Mesendoderm (in vitro differentiated cells): ENCODE measurements at places on chromosomes 16 and 17.
A peak's percentile ranks its signal among the peaks of the same experiment; 100 is the strongest.

DNA sequence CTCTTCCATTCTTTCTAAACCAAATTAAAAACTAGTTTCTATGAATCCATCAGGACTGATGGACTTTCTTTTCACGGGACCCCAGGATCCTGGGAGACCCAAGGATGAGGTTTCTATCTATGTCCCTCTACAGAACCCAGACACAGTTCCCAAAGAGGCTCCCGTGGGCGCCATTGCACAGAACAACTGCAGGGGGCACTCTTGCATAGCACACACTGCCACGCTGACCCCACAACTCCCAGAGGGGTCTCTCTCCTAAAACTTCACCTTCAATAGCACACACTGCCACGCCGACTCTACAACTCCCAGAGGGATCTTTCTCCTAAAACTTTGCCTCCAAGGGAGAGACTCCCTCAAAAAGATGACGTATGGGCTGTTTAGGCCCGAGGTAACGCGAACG is 9.0 kb downstream of the ABR start:
- no peaks in the 10 kb centered on the region for H3K4me1 ChIP-seq
- DNase-seq, result no peak
- H3K27me3 ChIP-seq, result no peaks in the 10 kb centered on the region
- H3K36me3 ChIP-seq, result no peaks in the 10 kb centered on the region

GRCh38 chr17:6255322-6255721 is 179.6 kb downstream of the AIPL1 start:
- H3K27me3 ChIP-seq, result no peaks in the 10 kb centered on the region
- no peak overlapping the region for H3K4me3 ChIP-seq
- H3K36me3 ChIP-seq, result no peaks in the 10 kb centered on the region
- DNase-seq, result no peak
- H3K27ac ChIP-seq, result no peak overlapping the region
- peaks cover 3% of the 10 kb centered on the region for H3K4me1 ChIP-seq

DNA sequence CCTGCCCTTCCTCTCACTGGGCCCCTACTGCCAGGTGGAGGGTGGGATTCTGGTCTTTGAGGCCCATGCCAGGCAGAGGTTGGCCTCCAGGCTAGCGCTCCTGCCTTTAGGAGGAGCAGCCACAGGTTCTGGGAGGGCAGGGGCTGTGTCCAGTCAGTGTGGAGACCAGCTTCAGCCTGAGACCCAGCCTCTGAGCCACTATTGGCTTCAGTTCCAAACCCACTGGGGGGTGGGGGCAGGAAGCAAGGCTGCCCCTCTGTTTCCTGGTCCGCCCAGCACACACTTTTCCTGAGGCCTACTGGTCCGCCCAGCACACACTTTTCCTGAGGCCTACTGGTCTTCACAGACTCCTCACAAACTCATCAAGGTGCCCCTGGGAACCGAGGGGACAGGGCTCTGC is 16.4 kb downstream of the SLC5A10 start:
- no peak overlapping the region for H3K27ac ChIP-seq
- H3K4me3 ChIP-seq, result no peak overlapping the region
- peaks cover 3% of the 10 kb centered on the region for H3K36me3 ChIP-seq
- H3K27me3 ChIP-seq, result no peaks in the 10 kb centered on the region

DNA sequence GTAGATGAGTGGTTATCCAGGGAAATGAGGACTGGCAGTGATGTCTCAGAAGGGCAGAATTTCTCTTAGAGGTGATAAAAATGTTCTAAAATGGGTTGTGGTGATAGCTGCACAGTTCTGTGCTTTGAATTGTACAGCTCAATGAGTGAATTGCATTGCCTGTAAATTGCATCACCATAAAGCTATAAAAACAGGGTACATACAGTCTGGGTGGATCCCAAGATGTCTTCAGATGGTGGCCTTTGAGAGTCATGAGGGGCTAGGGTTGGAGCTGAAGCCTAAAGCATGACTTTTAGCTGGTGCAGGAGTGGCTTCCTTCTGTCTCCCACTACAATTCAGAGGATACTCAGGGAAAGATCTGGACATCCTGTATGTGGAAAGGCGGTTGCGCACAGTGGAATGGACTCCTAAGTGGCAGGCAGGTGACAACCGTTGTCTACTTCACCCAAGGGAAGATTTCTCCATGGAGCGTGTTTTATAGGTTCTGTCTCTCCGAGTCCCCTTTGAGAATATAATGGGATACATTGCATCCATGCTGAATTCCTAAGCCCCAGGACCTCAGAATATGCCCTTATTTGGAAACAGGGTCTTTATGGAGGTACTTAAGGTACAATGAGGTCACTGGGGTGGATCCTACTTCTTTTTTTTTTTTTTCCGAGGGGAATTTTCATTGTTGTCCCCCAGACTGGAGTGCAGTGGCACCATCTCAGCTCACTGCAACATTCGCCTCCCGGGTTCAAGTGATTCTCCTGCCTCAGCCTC is 1.6 kb upstream of the IL32 start:
- no peaks in the 10 kb centered on the region for H3K27me3 ChIP-seq
- H3K27ac ChIP-seq, result no peak overlapping the region
- H3K36me3 ChIP-seq, result no peaks in the 10 kb centered on the region
- H3K4me3 ChIP-seq, result no peak overlapping the region
- H3K4me1 ChIP-seq, result no peaks in the 10 kb centered on the region

- no peaks in the 10 kb centered on the region for H3K27me3 ChIP-seq
- no peak overlapping the region for H3K27ac ChIP-seq
- H3K36me3 ChIP-seq, result no peaks in the 10 kb centered on the region
- H3K4me1 ChIP-seq, result peaks cover 2% of the 10 kb centered on the region
- H3K4me3 ChIP-seq, result no peak overlapping the region
- DNase-seq, result no peak
These were observed 28.8 kb downstream of the IGFBP4 start for GRCh38 chr17:40471846-40472732.

DNA sequence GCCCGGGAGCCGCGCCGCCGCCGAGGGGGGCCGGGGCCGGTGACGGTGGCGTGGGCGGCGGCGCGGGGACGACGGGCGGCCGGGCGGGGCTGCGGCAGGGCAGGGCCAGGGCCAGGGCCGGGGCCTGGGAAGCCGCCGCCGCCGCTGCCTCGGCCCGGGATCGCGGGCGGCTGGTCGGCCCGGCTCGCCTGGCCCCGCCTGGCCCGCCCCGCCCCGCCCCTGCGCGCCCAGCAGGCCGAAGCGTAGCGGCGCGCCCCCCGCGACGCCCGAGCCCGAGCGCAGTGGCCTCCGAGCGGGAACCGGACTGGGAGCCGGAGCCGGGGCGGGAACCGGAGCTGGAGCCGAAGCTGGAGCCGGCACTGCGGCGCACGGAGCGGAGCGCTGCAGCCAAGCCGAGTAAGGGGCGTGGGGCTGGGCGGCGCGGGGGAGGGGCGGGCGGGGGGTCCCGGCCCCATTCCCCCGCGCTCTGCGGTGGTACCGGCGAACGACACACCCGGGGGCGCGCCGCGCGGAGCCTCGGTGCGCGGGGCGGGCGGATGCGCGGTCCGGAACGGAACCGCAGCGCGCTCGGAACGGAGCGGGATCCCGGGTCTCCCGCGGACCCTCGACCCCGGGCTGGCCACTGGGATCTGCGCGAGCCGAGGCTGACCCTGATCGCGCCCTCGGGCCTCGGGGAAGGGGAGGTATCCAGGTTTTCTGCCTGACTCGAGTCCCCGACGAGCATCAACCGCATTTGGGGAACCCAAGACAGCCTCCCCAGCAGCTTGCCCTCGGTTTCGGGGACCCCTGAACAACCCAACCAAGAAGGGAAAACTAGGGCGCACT is at the start of gene BEAN1:
Gene BEAN1 (plus strand): TSS at position 260 of the 825 bp plus-strand sequence. CDS start 10,382 bp downstream, outside the sequence.
- H3K27me3 ChIP-seq, result peaks cover 42% of the 10 kb centered on the region
- H3K27ac ChIP-seq, result no peak within 1 kb of the TSS
- no peak within 1 kb of the TSS for H3K4me3 ChIP-seq
- no peaks in the 10 kb centered on the region for H3K4me1 ChIP-seq
- no peak for DNase-seq

DNA sequence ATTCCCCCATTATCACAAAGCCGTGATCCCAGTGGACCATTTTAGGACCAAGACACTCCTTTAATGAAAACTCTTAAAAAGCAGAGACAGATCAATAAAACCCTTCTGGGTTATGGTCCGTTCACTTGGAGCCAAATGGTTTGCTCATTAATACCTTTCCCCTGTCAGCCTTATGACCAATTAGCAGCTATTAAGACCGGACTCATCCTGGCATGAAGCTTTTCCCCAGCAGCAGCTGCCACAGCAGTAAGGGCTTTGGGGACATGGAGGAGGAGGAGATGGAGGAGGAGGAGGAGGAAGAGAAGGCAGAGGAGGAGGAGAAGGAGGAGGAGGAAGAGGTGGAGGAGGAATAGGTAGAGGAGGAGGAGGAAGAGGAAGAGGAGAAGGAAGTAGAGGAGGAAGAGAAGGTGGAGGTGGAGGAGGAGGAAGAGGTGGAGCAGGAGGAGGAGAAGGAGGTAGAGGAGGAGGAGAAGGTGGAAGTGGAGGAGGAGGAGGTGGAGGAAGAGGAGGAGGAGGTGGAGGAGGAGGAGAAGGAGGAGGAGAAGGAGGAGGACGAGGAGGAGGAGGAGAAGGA is 50.1 kb upstream of the IRX3 start:
- no peak for DNase-seq
- no peak overlapping the region for H3K4me3 ChIP-seq
- H3K36me3 ChIP-seq, result no peaks in the 10 kb centered on the region
- peaks cover 2% of the 10 kb centered on the region for H3K4me1 ChIP-seq

GRCh38 chr17:80991645-80992076 is at the start of gene CHMP6:
Gene CHMP6, plus strand, starts transcription at chr17:80991841. Its CDS starts 78 bp downstream, at chr17:80991919.
- no peaks in the 10 kb centered on the region for H3K36me3 ChIP-seq
- H3K27me3 ChIP-seq, result no peaks in the 10 kb centered on the region
- H3K4me3 ChIP-seq, result peak within 1 kb of the TSS; percentile 66
- H3K4me1 ChIP-seq, result no peaks in the 10 kb centered on the region
- peak; percentile 84 for DNase-seq

GRCh38 chr16:57639172-57639887 is 10.9 kb downstream of the ADGRG1 start:
- H3K27ac ChIP-seq, result no peak overlapping the region
- peak; percentile 89 for DNase-seq
- no peaks in the 10 kb centered on the region for H3K4me1 ChIP-seq
- H3K36me3 ChIP-seq, result no peaks in the 10 kb centered on the region

GRCh38 chr16:4593086-4593485 is 21.6 kb downstream of the UBALD1 start:
- H3K27ac ChIP-seq, result no peak overlapping the region
- no peaks in the 10 kb centered on the region for H3K36me3 ChIP-seq
- H3K27me3 ChIP-seq, result no peaks in the 10 kb centered on the region
- peaks cover 3% of the 10 kb centered on the region for H3K4me1 ChIP-seq
- H3K4me3 ChIP-seq, result no peak overlapping the region

DNA sequence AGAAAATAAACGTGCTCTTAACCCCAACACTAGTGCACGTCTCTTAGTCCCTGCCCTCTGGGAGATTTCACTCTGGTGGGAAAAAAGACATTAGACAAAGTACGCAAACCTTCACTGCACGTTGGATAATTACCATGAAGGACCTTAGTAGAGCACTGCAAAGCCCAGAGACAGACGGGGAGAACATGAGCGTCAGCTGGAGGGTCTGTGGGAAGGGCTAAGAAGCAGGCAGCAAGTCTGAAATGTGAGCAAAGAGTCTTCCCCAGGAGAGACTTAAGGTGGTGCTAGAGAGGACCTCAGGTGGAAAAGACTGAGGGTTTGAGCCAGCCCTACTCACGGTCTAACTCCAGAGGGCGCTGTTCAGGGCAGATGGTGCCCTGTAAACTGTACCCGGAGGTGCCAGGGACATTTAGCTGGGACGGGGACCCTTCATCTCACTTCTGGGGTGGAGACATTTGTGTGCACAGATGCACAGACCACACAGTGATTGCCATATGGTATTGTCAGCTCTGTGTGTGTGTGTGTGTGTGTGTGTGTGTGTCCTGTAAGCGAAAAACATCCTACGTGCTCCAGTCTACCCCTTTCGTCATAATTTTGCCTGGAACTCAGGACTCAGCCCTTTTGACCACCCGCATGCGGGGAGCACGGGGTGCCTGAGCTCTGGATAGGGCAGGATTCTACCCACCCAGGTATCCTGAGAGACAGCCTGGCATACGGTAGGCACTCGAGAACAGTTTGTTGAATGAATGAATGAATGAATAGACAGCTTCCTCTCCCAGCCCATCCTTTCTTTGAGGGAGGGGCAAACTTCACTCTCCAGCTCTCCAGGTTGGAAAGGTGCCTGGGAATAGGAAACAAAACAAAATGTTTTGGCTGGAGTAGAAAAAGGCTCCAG is 10.1 kb upstream of the STAC2 start:
- H3K4me1 ChIP-seq, result peaks cover 2% of the 10 kb centered on the region
- peak; percentile 95 for DNase-seq
- no peak overlapping the region for H3K27ac ChIP-seq

- no peaks in the 10 kb centered on the region for H3K4me1 ChIP-seq
- H3K27me3 ChIP-seq, result no peaks in the 10 kb centered on the region
- no peak for DNase-seq
- no peak overlapping the region for H3K4me3 ChIP-seq
These were observed 26.8 kb upstream of the PRKCA start for GRCh38 chr17:66275651-66276050.

DNA sequence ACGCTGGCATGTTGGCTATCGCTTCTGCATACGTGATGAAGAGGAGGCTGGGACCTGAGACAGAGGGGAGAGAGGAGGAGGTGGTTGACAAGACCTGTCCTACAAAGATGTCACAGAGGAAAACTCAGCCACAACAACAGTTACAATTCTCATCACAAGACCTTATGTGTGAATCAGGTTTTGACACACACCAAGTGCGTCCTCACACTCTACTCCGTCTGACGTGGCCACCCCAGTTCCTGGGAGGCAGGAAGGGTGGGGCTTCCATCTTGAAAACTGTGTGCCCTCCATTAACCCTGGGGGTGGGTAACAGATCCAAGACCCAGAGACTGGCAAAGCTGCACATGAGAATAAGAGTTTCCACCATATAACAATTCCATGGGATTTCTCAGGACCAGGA is 24.1 kb downstream of the SLC6A4 start:
- H3K4me3 ChIP-seq, result no peak overlapping the region
- H3K27ac ChIP-seq, result no peak overlapping the region
- no peaks in the 10 kb centered on the region for H3K36me3 ChIP-seq
- no peaks in the 10 kb centered on the region for H3K27me3 ChIP-seq
- no peak for DNase-seq

DNA sequence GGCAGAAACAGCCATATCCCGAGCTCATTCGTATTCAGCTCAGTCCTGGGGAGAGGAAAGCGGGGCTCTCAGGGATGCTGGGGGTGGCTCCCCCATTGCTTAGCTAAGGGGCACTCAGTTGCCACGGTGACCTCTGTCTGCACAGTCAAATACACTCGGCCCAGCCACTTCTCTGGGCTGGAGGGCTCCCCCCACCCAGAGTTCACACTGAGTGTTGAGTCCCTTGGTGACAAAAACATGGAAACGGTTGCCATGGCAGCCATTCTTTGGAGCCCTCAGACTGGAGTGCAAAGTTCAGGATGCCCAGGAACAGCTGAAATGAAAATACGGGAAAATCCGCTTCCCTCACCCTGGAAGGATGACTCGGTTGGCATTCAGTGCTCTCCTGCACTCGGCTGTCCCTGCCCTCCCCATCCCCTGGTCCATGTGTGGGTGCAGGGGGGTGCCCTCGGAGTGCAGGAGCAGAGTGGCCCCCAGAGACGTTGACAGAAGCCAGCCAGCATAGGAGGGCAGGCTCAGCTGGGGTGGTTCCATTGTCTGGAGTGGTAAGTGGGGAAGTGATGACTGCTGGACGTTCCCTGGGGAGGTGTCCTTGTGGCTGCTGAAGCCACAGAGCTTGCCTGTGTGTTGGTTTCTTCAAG is 216.5 kb downstream of the NTN1 start:
- H3K27ac ChIP-seq, result no peak overlapping the region
- H3K36me3 ChIP-seq, result no peaks in the 10 kb centered on the region
- H3K4me1 ChIP-seq, result peaks cover 6% of the 10 kb centered on the region
- no peaks in the 10 kb centered on the region for H3K27me3 ChIP-seq
- peak; percentile 70 for DNase-seq
